ENCODE measurements at places on chromosomes 2 and 18. TPM values are rescaled to one million over a fixed set of nuclear protein-coding genes. Genes with fewer than 3 reads are reported as not detected.

Gene NAGK
- 68.9 TPM for polyA plus RNA-seq

DNA sequence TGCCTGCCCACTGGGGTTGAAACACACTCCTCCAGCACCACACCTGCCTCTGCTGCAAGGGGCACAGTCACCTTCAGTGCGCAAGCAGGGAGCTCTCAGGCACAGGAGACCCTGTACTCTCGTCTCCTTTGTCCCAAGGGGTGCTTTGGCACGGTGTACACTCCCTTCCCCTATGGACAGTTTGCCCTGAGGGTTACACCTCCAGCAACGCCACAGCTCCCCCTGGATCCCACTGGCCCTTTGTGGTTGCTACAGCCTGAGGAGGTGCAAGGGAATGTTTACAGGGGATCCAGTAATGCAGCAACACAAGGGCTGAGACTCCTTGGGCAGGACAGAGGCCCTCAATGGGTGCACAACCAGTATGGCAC is 45.2 kb upstream of the FAM117B start:
- DNase-seq, result no peak

Gene CTAGE1
- polyA plus RNA-seq, result not detected

GRCh38 chr2:240992572-240993291 is 5.7 kb upstream of the SNED1 start:
- no peak for DNase-seq

DNA sequence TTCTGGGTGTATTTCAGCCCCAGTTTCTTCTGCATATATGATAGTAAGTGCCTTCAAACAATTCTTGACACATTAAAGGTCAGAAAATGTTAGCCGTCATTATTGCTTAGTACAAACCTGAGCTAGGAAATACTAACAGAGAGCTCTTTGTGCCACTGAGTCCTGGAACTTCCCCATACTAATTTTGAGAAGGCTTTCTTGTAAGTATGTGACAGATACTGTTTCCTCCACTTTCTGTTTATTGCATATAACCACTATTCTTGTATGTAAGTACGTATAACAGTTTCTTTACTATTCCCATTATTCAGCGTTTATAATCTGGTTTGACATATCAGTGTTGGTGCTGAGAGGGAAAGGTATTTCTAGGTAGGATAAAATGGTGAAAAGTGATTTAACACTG is 9.8 kb downstream of the PPP1CB start:
- no peak for DNase-seq

Gene POLR1B
- 11.6 TPM for polyA plus RNA-seq

Gene ABCB11
- polyA plus RNA-seq, result not detected

GRCh38 chr2:151520976-151521375 is 111.3 kb downstream of the RIF1 start:
- DNase-seq, result no peak

Gene PTCD3
- 72.3 TPM for polyA plus RNA-seq

- no peak for DNase-seq
Observed at GRCh38 chr2:239625156-239625845, 224.5 kb upstream of the HDAC4 start.

- no peak for DNase-seq
Observed at GRCh38 chr2:147351784-147352183, 493.0 kb upstream of the ACVR2A start.

- no peak for DNase-seq
Observed at GRCh38 chr2:234292205-234292961, 204.5 kb downstream of the ARL4C start.

Gene DDX18
- 50.5 TPM for polyA plus RNA-seq

Gene IL1RN
- 0.49 TPM for polyA plus RNA-seq

- DNase-seq, result peak; percentile 41
Observed at GRCh38 chr18:11175266-11175979, 26.1 kb upstream of the PIEZO2 start.

Gene TUBA4B
- 0.20 TPM for polyA plus RNA-seq

Gene ZEB2
- polyA plus RNA-seq, result 107 TPM

- DNase-seq, result no peak
Observed at GRCh38 chr2:45315861-45316260, 295.2 kb downstream of the SRBD1 start.

DNA sequence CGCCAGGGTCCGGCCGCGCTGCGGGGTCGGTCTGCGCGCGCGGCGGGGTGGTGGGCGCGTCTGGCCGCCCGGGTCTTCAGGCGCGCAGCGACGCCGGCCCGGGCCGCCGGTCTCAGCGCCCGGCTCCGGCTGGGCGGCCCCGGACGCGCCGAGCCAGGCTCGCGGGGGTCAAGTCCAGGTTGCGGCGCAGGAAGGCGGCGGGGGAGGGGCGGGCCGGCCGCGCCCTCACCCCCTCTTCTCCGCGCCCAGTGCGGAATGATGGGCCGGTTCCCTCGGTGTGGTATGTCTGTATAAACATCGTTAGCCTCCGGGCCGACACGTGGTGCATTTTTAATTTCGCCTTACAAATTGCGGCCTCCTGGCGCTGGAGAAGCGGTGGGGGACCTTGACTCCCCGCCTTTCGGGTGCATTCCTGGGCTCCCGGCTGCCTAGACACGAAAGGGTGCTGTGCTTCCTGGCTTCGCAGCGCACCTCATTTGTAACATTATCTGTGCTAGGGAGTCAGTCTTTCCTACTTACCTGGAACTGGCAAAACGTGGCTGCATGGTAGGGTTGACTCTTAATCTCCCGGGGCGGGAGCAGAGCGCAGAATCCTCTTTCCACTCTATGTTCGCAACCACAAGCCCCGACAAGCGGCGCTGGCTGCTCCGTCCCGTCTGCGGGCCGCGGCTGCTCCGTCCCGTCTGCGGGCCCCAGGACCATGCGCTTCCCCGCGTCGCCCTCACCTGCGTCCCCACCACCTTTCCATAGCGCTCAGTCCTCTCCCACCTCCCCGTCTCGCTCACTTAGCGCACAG is 69.0 kb downstream of the CTAGE1 start:
- no peak for DNase-seq

DNA sequence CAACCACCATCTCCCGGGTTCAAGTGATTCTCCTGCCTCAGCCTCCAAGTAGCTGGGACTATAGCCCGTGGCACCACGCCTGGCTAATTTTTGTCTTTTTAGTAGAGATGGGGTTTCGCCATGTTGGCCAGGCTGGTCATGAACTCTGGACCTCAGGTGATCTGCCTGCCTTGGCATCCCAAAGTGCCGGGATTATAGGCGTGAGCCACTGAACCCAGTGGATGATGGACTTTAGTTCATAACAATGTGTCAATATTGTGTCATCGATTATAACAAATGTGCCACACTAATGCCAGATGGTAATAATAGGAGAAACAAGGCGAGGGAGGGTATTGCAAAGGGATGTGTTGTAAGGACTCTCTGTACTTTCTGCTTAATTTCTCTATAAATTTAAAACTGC is 216.6 kb downstream of the ZBTB7C start:
- DNase-seq, result no peak

GRCh38 chr18:4245456-4245855 is 209.7 kb downstream of the DLGAP1 start:
- no peak for DNase-seq

- no peak for DNase-seq
Observed at GRCh38 chr18:11809895-11810294, 41.3 kb upstream of the CHMP1B start.

GRCh38 chr2:8138923-8139667 is 542.8 kb upstream of the ID2 start:
- DNase-seq, result no peak

Gene INSIG2
- polyA plus RNA-seq, result 19.3 TPM

GRCh38 chr2:139293992-139294548 is 513.9 kb upstream of the NXPH2 start:
- no peak for DNase-seq

DNA sequence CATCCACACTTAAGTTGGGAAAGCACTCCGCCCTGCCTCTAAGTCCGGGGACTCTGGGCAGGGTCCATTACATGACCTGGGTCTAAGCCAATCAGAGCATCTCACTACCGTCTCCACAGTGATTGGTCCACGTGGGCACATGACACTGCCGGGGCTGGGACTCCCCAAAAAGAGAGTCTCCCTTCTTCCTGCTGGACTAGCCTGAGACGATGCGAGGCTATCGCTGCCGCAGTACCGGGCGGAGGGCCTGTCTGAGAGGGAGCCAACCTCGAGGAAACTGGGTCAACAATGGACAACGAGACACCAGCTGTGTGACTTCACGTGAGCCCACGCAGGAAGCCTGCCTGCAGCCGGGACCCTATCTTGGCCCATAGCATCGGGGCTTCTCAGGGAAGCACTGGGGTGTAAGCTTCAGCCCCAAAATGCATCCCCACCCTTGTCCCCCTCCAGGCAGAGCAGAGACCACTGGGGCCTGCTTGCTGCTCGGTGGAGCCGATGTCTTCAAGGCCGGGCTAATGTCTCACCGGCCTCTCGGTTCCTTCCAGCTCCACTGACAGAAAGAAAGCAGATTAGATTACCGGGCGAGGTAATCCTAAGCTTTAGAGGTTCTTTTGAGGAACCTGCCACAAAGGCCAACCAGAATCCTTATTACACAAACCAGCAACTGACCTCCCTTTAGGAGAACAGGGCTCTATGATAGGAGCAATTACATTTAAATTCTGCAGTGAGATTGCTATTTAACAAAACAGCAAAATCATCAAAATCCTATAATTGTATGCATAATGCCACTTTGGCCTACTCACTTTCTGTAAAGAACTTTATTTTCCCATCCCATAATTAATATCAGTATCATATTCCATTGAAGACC is 21.3 kb upstream of the COPS8 start:
- DNase-seq, result no peak

GRCh38 chr2:22798386-22798785 is 586.6 kb upstream of the KLHL29 start:
- DNase-seq, result no peak

GRCh38 chr18:47547539-47548202 is 296.2 kb upstream of the SKOR2 start:
- no peak for DNase-seq

DNA sequence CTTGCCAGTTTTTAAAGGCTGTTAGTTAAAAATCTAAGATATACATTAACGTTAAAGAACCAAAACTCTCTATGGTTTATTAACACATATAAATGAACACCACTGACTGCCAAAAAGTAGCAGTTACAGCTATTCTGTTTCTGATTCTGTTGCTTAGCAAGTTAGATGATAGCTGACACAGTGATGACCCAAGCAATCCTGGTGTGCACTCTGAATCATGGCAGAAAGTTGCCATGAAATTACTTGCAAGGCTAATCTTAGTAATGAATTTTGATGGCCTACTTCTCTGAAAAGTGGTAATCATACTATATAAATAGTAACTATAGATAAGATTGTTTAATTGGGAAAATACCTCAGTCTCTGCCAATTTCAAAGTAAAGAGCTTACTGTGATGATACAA is 57.7 kb downstream of the ROCK2 start:
- DNase-seq, result no peak

GRCh38 chr2:229642371-229642770 is 72.0 kb downstream of the DNER start:
- no peak for DNase-seq

Gene BUB1
- polyA plus RNA-seq, result 7.1 TPM
